T-helper 1 cell (primary cell): ENCODE measurements at places on chromosomes 7 and 10.

DNA sequence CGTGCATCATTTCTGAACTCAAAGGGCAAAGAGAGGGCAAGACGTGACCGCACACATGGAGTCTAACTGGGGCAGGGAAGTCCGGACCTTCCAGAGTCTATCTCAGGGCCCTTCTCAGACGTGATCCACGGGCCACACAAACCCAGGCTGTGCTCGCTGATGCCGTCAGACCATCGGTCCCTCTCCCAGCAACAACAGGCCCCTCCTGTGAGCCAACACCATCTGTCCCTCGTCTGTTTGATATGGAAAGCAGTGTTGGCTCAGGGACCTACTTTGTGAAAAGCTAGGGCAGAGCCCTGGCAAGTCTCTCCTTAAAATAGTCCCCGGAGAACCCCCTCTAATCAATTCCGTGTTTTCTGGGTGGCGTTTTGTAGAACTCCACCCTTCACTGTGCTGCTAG lies 208.8 kb downstream of the TCERG1L start:
- DNase-seq = no peak

GRCh38 chr7:138608275-138608674 lies 92.9 kb downstream of the SVOPL start:
- no peak for DNase-seq

- DNase-seq = no peak
Measured at GRCh38 chr7:27297356-27297755, 54.8 kb downstream of the EVX1 start.

- DNase-seq = no peak
Measured at GRCh38 chr7:37915438-37915837, 1.2 kb downstream of the SFRP4 start.

DNA sequence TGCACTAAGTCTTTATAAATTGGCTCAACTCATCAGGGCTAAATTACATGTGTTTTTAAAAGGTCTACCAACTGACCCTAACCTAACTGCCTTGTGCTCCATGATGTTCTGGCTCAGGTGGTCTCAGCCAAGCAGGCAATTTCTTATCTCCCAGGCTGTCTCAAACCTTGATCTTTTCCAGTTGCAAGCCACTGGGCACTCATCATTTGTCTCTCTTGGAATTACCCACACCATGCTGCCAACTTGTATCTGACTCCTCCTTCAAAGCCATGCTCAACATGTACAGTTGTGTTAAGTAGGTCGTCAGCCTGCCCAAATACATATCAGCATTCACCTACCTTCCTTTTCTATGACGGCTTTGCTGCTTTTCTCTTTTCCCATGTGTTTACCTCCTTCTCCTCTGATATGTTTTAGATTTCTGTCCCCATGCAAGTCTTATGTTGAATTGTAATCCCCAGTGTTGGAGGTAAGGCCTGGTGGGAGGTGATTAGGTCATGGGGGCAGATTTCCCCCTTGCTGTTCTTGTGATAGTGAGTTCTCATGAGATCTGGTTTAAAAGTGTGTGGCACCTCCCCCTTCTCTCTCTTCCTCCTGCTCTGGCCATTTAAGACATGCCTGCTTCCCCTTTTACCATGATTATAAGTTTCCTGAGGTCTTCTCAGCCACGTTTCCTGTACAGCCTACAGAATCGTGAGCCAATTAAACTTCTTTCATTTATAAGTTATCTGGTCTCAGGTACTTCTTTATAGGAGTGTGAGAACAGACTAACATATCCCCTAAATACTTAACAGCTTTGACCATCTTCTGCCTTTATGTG lies 130.0 kb downstream of the ELAPOR2 start:
- no peak for DNase-seq

DNA sequence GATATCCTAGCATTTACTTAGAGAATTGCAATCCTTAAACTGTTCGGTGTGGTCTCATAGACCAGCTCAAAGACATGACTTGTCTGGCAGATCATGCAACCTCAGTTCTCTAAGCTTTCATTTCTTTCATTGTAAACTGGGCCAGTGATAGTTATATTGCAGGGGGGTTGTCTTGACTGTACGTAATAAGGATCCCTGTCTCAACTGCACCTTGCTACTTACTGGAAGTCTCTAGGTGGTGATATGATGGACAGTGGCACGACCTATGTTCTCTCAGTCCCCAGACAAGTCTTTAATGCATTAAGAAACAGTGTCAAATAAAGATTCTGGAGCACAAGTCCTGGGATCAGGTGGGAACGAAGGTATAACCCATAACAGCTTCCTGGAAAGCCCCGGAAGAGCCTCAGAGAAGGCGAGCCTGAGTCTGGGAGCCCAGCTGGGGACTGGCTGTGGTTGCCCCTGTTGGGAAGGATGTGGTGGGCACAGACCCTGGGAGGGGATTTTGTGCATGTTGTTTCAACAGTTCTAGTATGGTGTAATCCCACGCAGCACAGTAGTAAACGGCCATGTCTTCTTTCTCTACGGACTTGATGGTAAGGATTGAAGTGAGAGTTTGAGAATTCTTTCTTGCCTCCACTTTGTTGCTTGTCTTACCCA lies 26.0 kb upstream of the TARP start:
- no peak for DNase-seq

- DNase-seq = no peak
Measured at GRCh38 chr7:70392877-70393435, 739.0 kb upstream of the GALNT17 start.

DNA sequence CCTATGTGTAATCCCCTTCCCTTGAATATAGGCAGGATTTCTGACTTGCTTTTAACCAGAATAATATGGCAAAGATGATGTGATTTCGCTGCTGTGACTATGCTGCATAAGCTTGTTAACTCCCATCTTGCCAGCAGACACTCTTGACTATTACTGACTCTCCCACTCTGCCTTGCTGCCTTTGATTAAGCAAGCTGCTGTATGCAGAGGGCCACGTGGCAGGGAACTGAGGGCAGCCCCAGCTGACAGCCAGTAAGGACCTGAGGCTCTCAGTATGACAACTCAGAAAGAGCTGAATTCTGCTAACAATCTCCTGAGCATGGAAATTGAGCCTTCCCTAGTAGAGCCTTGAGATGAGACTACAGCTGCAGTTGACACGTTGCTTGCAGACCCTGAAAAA lies 279.4 kb upstream of the CACNA2D1 start:
- no peak for DNase-seq

GRCh38 chr7:36287371-36288241 lies 102.1 kb upstream of the ANLN start:
- DNase-seq = no peak

- DNase-seq = no peak
Measured at GRCh38 chr10:15719049-15719898, 448 bp downstream of the ITGA8 start.

DNA sequence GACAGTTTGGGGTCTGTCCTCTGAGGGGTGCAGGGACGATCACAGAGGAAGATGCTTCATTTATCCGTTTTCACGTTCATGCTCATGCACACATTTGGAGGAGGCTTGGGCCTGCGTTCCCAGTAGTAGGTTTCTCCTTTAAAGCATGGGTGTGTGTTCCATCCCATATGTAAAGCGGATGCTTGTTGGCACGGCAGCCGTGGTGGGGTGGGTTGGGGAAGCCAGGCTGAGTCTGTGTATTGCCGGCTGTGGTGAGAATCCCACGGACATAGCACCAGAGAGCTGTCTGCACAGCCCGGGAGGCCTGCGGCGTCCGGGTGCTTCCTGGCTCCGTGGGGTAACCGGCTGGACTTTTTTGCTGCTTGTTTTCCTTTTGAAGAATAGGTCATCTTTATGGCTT lies 440 bp downstream of the JAKMIP3 start:
- no peak for DNase-seq

DNA sequence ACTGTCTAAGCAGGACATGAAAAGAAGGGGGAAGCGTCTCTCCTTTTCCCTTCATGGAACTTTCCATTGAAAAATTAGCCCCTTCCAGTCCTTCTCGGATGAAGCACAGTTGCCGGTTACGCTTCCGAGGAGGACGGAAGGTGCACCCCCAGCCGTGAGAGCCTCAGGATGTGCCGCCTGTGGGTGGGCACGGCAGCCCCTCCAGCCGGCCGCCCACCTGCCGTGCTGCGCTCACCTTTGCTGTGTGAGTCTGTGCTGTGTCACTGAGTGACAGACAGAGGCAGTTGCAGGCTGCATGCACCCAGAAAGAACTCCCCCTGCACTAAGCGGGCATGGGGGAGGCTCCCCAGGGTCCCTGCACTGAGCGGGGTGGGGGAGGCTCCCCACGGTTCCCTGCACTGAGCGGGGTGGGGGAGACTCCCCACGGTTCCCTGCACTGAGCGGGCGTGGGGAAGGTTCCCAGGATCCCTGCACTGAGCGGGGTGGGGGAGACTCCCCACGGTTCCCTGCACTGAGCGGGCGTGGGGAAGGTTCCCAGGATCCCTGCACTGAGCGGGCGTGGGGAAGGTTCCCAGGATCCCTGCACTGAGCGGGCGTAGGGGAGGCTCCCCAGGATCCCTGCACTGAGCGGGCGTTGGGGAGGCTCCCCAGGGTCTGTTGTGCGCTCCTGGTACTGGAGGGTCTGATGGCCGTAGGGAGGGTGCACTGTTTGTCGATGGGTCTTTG lies 74.2 kb downstream of the DNAJB6 start:
- no peak for DNase-seq

GRCh38 chr10:114876169-114876568 lies 54.6 kb downstream of the FHIP2A start:
- DNase-seq = no peak

- no peak for DNase-seq
Measured at GRCh38 chr7:47179812-47180515, 401.9 kb downstream of the TNS3 start.

- no peak for DNase-seq
Measured at GRCh38 chr10:30911303-30911863, 120.3 kb downstream of the ZNF438 start.

DNA sequence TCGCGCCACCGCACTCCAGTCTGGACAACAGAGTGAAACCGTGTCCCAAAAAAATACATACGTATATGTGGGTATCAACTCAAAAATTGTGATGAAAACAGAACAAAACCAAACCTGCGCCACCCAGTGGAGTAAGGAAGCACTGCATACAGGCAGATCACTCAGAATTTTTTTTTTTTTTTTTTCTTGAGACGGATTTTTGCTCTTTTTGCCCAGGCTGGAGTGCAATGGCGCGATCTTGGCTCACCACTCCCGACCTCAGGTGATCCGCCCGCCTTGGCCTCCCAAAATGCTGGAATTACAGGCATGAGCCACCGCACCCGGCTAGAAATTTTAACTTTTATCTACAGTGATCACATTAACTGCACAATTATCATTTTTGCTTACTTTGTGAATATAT lies 9.1 kb upstream of the TMEM236 start:
- peak; percentile 25 for DNase-seq
